CD4-positive, alpha-beta memory T cell (primary cell): ENCODE measurements at places on chromosomes 4 and X.

DNA sequence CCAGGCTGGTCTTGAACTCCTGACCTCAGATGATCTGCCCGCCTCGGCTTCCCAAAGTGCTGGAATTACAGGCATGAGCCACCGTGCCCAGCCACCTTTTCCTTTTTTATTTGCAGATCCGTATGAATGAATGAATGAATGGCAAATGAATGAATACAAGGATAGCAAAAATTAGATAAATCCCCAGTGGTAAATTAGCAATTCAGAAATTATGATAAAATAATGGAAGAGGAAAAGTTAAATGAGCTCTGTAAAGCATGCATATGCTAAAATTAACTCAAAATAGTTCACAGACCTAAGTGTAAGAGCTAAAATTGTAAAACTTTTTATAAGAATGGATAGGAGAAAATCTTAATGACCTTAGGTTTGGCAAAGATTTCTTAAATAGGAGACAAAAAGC is 49.8 kb downstream of the SH3KBP1 start:
- no peak for DNase-seq

DNA sequence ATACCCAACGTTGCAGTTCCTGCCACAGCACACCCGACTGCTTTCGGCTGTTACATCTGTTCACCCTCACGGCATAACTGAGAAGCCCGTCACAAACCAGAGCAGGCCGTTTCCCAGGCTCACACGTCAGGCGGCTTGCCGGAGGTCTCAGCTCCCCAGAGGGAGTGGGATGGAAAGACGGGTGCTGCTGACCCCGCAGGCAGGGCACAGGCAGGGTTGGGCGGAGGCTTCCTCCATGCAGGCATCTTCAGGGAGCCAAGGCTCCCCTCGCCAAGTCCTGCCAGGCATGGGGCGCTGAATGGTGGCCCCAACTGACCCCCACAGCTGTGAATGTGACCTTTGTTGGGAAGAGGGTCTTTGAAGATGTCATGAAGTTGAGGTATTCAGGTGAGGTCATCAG is 57.5 kb downstream of the ACOX3 start:
- DNase-seq: no peak

DNA sequence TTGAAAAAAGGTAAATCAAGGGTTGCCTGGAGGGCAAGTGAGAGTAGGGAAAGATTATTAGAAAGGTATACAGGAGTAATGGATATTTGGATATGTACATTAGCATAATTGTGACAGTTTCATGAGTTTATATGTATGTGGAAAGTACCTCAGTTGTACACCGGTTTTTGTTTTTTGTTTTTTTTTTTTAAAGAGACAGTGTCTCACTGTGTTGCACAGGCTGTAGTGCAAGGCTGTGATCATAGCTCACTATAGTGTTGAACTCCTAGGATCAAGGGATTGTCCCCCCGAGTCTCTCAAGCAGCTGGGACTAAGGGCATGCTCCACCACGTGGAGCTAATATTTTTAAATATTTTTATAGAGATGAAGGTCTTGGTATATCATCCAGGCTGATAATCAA is 15.3 kb upstream of the HPGD start:
- no peak for DNase-seq

- no peak for DNase-seq
These were observed 89.0 kb upstream of the NMU start for GRCh38 chr4:55725057-55725456.

- DNase-seq: no peak
These were observed 68.3 kb upstream of the CNKSR2 start for GRCh38 chrX:21305799-21306336.
